ENCODE measurements at places on chromosomes 13 and 19.

DNA sequence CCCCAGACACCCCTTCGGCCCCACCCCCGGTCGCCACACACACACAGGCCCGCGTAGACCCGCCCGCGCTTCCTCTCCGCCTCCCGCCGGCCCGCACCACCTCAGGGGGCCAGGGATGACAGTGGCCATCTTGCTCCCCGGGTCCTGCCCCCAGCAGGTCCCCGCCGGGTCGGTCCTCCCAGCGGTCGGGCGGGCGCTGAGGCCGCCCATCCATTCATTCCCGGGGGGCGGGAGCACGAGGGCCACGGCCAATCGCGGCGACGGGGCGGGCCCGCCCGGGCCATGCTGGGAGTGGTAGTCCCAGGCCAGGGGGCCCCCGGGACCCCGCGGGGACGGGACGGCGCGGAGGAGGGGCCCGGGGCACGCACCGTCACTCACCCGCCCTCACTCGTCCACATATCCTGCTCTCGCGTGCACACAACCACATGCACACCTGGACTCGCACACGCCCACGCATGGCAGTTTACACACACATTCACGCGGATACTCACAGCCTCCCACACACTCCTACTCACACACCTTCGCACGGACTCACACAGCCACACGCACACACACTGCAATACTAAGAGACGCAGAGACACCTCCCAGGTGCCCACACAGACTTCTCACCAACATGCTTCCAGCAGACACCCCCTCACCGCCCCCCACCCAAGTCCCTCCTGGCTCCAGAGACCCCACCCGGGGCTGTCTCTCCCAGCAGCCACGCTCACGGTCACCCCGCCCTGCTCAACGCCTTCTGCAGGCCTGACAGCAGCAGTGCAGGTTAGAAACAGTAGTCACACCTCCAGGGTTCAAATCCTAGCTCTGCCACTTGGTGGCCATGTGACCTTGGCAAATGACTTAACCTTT is at the start of gene DPF1:
TSS of gene DPF1 (minus strand) at position 209 of the 849 bp plus-strand sequence. CDS start at position 129, 80 bp downstream.
- DNase-seq, result peak; percentile 88

- no peak for DNase-seq
Measured at GRCh38 chr13:92716749-92717148, 509.9 kb upstream of the GPC6 start.

DNA sequence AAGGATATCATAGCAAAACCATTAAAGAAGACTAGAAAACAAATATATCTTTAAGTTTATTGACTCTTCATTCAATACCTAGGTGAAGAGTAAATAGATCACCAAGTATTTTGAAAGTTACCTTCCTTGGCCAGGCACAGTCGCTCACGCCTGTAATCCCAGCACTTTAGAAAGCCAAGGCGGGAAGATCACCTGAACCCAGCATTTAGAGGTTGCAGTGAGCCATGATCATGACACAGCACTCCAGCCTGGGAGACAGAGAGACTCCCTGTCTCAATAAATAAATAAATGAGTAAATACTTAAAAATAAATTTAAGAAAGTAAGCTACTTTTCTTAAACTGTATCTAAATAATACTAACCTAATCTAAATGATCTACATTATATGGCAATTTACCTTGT is 8.9 kb upstream of the WBP4 start:
- DNase-seq, result no peak

- no peak for DNase-seq
Measured at GRCh38 chr13:35848336-35849255, 282.6 kb downstream of the DCLK1 start.

DNA sequence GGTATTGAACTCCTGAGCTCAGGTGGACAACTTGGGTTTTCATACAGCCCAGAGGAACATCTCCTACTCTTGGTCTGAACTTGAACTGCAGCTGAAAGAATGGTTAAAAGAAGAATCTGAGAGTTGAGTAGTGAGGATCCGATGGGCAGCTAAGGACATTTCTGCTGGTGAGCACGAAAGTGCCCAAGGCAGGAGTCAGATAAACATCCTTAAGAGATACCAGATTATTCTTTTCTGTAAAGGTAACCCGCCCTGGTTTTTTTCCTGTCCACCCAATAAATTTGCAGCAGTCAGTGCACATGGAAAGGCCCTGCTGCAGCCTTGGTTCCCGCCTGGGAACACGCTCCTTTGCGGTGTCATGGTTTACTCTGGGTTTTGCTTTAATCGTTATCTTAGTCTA is 78.4 kb upstream of the ARHGEF7 start:
- no peak for DNase-seq

GRCh38 chr19:5586300-5587070 is 18.7 kb upstream of the TINCR start:
- no peak for DNase-seq

- DNase-seq, result no peak
Measured at GRCh38 chr13:20431080-20431479, 94.6 kb downstream of the CRYL1 start.

DNA sequence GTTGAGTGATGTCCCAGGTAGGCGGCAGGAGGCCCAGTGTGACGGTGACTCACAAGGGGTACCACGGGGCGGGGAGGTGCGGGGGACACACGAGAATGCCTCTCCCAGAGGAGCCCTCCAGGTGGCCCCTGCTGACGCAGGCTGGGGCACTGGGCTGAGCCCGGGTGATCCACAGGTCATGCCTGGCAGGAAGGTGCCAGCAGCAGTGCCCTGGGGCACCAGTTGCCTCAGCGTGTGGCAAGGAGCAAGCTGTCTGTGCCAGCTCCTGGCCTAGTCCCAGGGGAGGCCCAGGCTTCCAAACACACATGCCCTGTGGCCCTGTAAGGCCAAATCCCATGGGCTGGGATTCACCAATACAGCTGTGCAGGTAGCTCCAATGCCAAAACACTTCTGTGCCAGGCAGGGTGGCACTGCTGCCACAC is 28.0 kb downstream of the AKT2 start:
- peak; percentile 74 for DNase-seq

GRCh38 chr13:30529085-30529834 is 63.5 kb upstream of the HMGB1 start:
- no peak for DNase-seq

GRCh38 chr13:111955412-111956065 is 111.4 kb upstream of the SOX1 start:
- no peak for DNase-seq

GRCh38 chr13:20160306-20161274 is at the start of gene GJA3:
GJA3 (minus strand) TSS chr13:20161052; CDS start chr13:20143288, 17,764 bp downstream.
- no peak for DNase-seq

- DNase-seq, result no peak
Measured at GRCh38 chr13:40269086-40269485, 397.4 kb downstream of the FOXO1 start.

GRCh38 chr13:113361406-113361805 is 2.5 kb downstream of the GRTP1 start:
- no peak for DNase-seq

GRCh38 chr13:83794583-83794982 is 87.7 kb downstream of the SLITRK1 start:
- DNase-seq, result no peak

GRCh38 chr19:1227304-1228054 is 10.3 kb downstream of the CBARP start:
- DNase-seq, result no peak

GRCh38 chr13:92177966-92178365 is 779.5 kb downstream of the GPC5 start:
- no peak for DNase-seq

DNA sequence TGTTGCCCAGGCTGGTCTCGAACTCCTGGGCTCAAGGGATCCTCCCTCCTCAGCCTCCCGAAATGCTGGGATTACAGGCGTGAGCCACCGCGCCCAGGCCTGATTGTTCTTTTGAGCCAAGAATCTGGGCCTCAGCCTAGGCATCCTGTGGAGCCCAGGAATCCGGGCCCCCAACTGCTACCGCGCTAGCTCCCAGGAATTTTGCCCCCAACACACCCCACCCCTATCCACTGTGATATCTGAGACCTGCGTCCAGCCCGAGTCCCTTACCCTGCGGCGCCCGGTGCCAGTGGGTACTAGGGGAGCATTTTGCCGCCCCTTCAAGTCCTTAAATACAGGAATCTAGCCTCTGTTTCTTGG is 838 bp upstream of the MYADM start:
- no peak for DNase-seq

DNA sequence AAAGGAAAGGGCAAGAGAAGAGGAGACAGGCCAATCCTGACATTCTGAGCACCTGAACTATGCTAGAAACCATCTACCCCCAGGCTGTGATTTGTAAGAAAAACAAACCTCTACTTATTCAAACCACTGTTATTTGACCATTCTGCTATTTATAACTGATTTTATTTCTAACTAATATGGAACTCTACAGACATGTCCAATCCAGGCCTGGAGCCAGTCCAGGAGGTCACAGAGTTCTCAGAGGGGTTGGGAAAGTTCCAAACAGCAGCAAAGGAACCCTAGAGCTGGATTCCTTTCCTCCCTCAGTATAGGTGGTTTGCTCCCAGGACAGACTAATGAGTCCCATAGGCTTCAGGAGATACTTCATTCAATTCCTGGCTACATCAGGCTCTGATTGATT is 24.2 kb downstream of the SIAH3 start:
- no peak for DNase-seq

DNA sequence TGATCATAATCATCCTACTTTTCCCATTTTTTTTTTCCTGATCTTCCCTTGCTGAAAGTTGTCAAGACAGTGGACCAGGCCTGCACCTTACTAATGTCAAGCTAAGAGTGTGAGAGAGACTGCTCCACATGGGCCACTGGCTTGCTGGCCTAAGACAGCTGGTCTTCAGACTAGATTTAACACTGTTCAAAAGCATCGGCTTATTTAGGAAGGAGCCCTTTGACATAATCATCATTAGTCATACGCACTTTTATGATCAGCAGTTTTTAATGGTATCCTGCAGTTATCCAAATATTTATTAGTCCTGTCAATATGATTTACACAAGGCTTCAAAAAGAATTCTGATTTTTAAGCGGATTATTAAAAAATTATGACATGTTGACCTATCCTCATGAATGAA is 270.6 kb downstream of the DNAJC15 start:
- DNase-seq, result no peak

- DNase-seq, result no peak
Measured at GRCh38 chr19:29404951-29405727, 120.7 kb upstream of the VSTM2B start.

- DNase-seq, result no peak
Measured at GRCh38 chr13:22285867-22286266, 615.0 kb downstream of the FGF9 start.

DNA sequence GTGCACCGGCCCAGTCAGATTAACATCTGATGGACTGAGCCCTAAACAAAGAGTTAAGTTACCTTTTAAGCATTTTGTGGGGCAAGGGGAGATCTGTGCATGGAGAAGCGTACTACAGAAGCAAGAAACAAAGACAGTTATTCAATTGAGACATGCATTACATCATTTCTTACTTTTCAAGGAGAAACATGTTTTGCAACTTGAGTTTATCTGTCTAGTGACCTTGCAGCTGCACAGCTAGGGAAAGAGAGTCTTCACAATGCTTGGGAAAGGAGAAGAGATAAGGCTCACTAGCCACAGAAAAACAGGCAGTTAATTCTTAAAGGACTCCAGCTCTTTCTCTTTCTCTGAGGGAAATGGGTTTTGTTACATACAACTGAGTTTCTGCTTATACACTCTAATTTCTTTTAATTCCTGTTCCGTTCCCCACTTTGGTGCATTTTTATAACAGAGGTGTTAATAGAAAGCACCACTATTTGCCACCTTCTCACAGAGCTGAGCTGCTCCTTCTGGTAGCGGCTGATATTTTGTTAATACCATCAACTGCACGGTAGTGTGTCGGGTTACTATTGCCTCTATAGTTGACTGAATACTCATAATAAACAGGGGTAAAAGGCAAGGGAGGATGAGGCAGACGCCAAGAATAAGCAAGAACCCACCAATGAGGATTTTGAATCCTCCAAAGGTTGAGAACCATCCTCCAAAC is 55.9 kb downstream of the ZNF431 start:
- DNase-seq, result no peak

GRCh38 chr13:34555988-34556387 is 386.1 kb upstream of the NBEA start:
- DNase-seq, result no peak

DNA sequence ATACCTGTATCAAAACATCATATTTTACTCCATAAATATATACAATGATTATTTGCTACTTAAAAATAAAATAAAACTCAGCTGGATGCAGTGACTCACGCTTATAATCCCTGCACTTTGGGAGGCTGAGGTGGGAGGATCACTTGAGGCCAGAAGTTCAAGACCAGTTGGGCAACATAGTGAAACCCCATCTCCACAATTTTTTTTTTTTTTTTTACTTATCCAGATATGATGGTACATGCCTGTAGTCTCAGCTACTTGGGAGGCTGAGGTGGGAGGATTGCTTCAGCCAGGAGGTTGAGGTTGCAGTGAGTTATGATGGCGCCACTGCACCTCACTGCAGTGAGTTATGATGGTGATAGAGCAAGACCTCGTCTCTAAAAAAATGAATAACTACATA is 22.4 kb downstream of the POU2F2 start:
- DNase-seq, result no peak

GRCh38 chr13:20231839-20232555 is at the start of gene GJB6:
GJB6 (minus strand) TSS chr13:20232319; CDS start chr13:20223480, 8,839 bp downstream.
- no peak for DNase-seq

All from RWPE2 (cell line).